ENCODE measurements at places on chromosomes 4 and X.

- no peak for DNase-seq
Measured at GRCh38 chr4:141352909-141353525, 132.3 kb downstream of the ZNF330 start.

GRCh38 chr4:7769396-7770223, 170.1 kb downstream of the AFAP1 start:
- DNase-seq, result no peak

GRCh38 chr4:57078685-57079521, 31.3 kb downstream of the IGFBP7 start:
- no peak for DNase-seq

DNA sequence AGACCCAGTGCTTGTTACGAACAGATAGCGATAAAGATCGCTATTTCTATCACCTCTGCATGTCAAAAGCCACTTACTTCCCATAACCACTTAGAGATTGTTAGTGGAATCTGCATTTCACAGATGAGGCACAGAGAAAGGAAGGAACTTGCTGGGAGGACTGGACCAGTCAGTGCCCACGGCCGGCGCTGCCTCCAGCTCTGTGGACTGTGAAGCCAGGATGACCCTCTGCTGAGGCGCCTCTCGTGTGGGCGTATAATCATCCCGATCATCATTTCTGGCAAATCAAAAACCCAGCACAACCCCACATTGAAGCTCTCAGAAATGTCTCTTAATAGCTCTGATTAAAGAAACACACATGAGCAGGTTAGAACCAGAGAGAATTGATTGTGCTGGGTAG, 61.5 kb upstream of the ADRA2C start:
- DNase-seq, result no peak

DNA sequence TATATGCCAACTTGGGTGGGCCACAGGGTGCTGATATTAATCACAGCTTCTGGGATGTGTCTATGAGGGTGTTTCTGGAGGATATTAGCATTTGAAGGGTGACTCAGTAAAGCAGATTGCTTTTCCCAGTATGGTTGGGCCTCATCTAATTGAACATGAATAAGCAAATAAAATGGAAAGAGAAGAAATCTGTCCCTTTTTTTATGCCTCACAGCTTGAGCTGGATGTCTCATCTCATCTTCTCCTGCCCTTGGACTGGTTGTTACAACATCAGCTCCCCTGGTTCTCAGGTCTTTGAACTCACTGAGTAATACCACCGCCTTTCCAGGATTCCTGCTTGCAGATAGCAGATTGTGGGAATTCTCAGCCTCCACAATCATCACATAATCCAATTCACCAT, 1149.2 kb downstream of the PCDH18 start:
- no peak for DNase-seq

- no peak for DNase-seq
Measured at GRCh38 chr4:29467044-29467717, 1253.0 kb upstream of the PCDH7 start.

DNA sequence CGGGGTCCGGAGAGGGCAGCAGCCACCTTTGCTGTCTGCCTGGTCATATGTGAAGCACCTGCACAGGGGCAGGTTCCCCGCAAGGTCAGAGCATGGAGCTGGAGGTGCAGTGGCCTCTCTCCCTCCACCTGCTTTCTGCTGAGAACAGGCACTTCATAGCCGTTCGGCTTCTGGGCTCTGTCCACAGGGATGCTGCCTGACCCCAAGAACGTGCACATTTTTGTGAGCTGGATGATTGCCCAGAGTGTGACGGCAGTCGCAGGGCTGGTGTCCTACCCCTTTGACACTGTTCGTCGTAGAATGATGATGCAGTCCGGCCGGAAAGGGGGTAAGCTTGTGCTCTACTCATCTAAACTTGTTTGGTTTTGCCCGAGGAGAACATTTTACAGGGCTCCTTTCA, 2.5 kb downstream of the SLC25A4 start:
- DNase-seq, result no peak

DNA sequence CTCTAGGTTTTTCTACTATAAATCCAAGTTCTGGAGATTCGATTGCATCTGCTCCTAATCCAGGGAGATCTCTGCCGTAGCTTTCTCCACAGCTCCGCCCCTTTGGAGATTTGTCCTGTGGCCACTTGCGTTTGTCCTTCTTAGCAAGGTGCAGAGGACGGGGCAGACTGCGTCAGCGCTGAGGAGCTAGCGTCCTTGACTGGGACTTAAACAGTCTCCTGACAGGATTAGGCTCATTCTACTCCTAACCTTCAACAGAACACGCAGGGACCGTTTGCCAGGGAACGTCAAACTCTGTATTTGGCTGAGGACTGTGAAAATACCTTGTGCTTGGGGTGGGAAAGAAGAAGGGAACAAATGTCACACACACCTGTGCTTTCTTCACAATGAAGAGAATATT, 38.6 kb downstream of the SORBS2 start:
- no peak for DNase-seq

DNA sequence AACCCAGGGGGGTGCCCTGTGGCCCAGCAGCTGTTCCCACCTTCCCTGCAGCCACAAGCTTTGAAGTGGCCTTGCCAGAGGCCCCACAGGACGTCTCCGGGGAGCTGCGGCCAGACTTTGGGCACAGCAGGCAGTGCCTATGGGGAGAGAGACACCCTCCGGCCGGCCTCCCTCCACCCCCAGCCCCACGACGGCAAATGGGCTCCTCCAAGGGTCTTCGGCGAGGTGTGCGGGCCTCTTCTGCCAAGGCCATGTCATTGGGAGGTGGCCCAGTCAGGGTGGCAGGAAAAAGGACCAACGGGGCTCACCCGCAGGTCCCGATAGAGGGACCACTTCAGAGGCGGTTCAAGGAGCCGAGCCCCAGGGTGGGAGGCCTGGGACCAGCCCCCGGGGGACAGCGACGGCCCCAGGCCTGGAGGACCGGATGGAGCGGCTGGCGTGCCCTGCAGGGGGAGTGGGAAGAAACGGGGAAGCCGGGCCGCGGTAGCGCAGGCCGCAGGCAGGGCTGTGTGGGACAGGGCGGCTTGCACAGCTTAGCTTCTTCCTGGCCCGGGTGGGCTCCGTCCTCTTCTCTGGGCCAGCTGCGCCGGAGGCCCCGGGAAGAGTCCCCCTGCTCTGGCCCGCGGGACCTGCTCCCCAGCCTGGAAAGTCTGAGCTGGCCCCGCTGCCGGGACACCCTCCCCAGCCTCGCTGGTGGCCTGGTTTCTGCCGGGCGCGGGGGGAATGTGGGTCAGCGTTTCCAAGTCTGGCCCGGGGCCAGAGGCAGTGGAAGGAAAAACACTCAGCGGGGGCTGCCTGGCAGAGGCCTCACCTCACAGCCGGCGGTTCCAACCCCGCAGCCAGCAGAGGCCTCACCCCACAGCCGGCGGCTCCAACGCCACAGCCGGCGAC, 21.9 kb upstream of the SPON2 start:
- DNase-seq, result no peak

DNA sequence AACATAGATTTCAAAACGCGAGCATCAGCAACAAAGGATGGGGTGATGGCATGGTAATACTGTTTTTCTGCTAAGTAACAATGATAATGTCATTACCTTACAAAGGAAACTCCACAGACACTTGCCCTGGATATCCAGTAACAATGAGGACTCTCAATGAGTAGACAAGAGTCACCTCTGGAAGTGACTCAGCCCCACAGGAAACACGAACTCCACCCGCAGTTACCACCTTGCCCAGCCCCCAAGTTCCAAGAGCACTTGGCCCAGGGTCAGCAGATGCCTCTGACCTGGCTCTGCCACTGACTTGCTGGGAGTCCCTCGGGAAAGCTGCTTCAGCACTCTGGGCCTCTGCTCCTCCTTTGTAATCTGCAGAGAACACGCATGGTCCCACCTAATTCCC, 110.3 kb upstream of the MAP3K15 start:
- DNase-seq, result no peak

- no peak for DNase-seq
Measured at GRCh38 chrX:12149670-12150407, 11.6 kb downstream of the FRMPD4 start.

DNA sequence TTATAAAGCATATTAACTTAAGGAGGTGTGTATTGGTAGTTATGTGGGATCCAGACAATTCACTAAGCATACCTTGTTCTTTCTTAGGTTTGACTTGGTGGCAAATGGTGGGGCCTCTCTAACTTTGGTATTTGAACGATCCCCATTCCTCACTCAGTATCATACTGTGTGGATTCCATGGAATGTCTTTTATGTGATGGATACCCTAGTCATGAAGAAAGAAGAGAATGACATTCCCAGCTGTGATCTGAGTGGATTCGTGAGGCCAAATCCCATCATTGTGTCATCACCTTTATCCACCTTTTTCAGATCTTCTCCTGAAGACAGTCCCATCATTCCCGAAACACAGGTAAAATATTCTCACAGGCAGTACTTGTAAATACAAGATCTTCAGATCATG, 186.4 kb downstream of the DCTD start:
- DNase-seq, result no peak

DNA sequence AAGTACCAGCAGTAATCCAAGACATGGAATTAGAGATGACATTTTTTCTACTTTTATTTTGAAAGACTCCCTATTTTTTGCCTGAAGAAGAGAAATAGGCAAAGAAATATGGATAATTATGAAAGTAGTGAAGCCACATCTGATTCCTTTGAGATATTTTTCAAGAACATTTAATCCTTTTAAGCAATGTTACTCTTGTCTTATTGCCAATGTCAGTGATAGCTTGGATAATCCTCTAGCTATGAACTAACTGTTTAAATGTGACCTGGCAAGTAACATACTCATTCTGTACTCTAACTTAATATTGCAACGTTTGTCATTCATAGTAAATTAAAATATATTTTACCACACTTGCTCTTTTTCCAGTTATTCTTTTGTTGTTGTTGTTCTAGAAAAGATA, 181.3 kb downstream of the VEGFC start:
- no peak for DNase-seq

GRCh38 chrX:134020910-134021309, 35.5 kb upstream of the GPC3 start:
- no peak for DNase-seq

DNA sequence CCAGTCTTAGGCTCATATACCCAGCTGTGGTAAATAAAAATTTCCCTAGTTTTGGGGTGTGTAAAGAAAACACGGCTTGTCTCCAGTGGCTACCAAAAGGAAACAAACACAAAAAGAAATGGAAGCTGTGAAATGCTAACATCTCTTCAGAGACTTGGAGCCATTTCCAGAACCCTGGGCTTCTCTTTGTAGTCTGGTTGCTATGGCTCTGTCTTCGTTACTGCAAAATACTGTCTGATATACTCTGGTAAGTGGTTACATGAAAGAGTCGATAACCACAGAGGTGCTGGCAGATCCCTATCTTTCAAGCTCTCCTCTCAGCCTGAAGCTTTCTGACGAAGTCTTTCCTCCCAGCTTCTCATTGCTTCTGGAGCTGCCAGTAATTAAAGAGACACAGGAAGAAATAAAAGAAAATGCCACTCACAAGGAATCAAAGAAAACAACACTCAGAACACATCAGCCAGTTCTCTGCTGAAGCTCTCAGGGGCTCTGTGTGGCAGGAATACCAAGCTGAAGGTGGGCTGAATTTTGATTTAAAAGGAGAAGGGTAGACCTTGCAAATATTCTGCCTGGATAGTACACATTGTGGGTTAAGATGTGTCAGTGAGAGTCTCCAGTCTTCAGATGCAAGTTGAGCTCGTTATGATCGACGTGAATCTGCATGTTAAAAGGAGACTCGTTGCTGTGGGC, 107.6 kb upstream of the FAM9C start:
- DNase-seq, result peak; percentile 22

GRCh38 chrX:78103623-78104446, at the start of gene PGK1:
TSS of gene PGK1 (plus strand) at chrX:78104248. CDS start at chrX:78104341, 93 bp downstream.
- peak; percentile 84 for DNase-seq

GRCh38 chr4:32744211-32744610, 2024.0 kb downstream of the PCDH7 start:
- no peak for DNase-seq

GRCh38 chr4:138090150-138090917, 151.8 kb downstream of the SLC7A11 start:
- no peak for DNase-seq

DNA sequence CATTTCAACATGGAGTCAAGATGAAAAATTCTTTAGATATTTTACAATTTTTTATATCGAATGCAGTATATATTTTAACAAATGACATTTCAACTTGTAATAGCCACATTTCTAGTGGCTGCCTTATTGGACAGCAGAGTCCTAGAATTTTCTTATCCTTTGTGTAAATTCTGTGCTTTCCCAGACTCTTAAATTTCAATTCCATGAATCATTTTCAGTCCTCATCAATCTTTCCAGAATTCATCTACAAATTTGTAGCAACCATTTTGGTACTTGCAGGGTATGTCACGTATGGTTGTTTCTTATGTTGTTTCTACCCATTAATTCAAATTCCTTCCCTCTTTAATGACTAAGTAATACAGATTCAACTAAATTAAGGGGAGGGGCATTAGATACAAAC, 2.7 kb downstream of the PAICS start:
- no peak for DNase-seq

GRCh38 chr4:78629991-78630541, 78.5 kb downstream of the ANXA3 start:
- no peak for DNase-seq

- no peak for DNase-seq
Measured at GRCh38 chr4:38385093-38386004, 278.6 kb upstream of the KLF3 start.

- no peak for DNase-seq
Measured at GRCh38 chr4:47498899-47499298, 13.8 kb downstream of the ATP10D start.

GRCh38 chrX:124388562-124388961, 42.2 kb downstream of the SH2D1A start:
- DNase-seq, result peak; percentile 13

GRCh38 chrX:122835886-122836285, 348.2 kb upstream of the GRIA3 start:
- no peak for DNase-seq

DNA sequence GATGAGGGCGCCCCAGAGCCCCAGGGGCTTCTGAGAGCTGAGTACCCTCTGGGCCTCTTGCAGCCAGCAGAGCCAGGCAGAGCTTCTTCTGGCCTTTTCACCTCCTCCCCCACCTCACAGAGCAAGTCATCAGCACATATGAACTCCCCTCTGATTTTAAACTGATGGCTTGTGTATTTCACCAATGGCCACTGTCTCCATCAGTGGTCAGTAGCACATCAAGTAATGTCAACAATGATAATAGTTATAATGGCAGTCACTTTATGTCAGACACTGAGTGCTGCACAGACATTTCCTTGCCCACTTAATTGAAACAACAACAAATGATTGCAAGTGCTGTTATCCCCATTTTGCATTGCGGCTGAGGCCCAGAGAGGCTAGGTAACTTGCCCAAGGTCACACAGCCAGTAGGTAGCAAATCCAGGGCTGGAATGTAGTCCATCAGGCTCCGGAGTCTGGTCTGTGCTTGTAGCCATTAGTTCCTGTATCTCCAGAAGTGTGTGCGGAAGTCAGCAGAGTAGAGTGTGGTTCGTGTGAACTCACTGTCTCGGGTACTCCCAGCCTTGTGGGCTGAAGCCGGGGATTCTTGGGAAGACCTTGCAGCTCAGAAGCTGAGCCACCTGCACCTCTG, 3.0 kb downstream of the ATP2B3 start:
- no peak for DNase-seq

DNA sequence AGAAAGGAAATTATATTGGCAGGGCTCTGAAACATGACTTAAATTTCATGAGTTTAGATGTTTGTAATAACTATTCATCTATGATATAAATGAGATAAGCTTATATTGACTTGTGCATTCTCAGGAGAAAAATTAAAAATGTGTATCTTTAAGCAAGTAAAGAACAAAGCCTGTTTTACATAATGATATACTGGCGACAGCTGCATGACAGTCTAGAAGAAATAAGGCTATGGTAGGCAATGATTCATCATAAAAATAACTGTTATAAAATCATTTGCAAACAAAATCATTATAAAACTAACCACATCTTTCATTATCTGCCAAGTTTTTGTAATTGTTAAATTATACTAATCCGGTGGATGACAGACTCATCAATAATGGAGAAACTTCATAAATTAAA, 188.1 kb downstream of the ADAM29 start:
- no peak for DNase-seq

All from activated CD8-positive, alpha-beta memory T cell treated with anti-CD3 and anti-CD28 coated beads for 1 hour (primary cell).